ENCODE measurements at places on chromosomes 2 and 18.

- no peak for DNase-seq
These were observed 14.1 kb downstream of the BBS5 start for GRCh38 chr2:169493360-169493759.

DNA sequence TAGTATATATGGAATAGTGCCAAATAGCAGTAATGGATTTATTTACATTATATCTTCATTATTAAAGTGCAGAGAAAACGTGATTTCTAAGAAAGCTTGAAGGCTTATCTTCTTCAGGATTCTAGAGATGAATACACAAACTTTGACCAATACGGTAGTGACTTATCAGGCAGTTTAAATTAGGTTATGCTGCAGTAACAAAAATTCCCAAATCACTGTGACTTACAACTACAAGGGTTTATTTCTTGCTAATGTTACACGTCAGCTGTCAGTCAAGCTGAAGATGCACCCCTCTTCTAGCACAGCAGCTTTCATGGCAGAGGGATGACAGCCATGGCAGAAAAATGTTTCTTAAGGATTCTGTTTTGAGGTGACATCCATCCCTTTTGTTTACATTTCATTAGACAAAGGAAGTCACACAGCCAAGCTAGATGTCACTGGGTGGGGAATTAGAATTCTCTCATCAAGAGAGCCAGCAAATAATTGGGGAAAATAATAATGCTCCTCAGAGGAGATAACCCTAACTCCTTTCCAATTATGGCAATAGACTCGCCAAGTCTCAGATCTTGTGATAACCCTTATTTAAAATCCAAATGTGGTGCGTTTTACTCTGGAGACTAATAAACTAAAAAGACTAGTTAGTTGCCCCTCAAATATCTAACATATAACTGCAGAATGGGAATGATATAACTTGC, 268.3 kb upstream of the CYP26B1 start:
- no peak for DNase-seq

- no peak for DNase-seq
These were observed 298.6 kb downstream of the MEIS1 start for GRCh38 chr2:66733364-66733999.

DNA sequence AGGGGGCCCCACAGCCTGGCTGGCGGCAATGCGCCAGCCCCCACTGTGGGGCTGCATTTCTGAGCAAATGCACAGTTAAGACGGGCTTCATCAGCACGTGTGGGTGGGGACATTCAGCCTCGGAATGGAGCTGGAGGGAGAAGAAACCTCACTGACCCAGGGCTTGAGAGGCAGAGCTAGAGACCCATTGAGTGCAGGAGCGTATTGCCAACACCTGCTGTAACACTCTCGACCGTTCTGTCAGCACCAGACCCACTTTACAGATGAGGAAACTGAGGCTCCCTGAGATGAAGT, 200.9 kb upstream of the RAB6C start:
- DNase-seq, result no peak

DNA sequence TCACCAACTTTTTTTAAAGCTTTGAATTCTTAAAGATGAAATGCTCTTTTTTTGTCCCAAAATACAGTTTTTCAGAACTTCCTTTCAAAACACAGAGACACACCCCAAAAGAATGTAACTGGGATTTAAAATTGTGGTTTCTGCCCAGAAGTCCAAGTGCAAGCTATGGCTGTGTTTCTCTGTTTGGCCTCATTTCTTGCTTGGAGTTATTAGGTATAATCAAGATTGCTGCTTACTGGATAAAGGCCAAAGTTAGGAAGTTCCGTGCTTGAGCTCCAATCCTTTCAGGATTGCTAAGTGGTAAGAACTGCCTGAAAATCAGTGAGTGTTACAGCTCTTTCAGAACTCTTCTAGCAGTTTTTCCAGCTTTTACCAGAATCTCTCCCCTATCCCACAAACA, 16.9 kb downstream of the ZBTB7C start:
- DNase-seq, result no peak

DNA sequence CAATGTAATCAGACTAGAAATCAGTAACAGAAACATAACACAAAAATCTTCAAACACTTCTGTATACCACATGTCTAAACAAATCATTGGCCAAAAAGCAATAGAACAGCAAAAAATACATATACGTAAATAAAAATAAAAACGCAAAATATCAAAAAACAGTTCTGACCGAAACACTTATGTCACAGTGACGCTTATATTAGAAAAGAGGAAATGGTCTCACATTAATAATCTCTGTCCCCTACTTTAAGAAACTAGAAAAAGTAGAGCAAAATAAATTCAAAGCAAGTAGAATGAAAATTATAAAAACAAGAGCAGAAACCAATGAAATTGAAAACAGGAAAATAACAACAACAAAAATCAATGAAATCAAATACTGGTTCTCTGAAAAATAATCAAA, 41.9 kb downstream of the TMEM131 start:
- DNase-seq, result no peak

- no peak for DNase-seq
These were observed 183.3 kb downstream of the ARL4C start for GRCh38 chr2:234313558-234313957.

DNA sequence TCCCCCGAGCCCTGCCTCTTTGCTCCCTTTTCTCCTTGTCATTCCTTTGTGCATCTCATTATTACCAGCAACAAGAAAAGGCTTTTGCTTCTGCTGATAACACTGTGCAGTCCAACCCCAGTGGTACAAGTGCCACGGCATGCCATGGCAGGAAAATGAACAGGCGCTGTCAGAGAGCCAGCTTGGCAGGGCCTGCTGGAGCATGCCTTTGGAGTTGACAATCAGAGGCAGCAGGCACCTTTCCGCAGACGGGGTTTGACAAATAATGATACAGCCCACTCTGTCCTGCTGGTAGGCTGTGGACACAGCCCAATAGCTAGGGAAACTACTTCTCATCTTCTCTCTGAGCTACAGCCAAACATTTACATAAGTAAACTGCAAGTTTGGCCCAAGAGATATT, 243.9 kb upstream of the LRRTM1 start:
- DNase-seq, result no peak

- DNase-seq, result no peak
These were observed 512.9 kb upstream of the ID2 start for GRCh38 chr2:8168876-8169424.

DNA sequence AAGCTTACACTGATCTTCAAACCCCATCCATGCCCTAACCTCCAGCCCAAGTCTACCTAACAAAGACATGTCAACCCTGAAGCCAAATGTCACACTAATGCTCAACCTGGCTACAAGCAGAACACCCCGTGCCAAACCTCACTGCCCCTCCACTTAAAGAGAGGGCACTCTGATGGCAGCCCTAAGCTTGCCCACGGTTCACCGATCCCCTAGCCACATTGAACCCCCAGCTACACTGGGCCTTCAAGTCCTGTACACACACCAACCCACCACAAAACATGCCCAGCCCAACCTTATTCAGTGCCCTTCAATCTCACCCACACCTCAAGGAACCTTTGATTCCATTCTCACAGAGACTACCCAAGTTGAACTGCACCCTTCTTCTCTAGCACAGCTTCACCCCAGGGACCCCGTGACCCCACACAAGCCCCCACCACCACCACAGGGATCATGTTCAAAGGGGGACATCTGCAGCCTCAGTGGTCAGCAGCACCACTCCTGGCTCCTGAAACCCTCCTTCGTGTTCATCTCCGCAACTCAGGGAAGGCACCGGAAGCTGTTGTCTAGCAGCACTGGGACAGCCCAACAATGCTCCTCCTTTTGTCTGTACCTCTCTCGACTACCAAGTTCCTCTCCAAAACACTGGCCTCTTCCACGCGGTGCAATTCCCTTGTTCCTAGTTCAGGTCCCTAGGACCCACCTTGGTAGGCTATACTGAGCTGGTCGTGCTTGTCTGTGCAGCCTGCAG, 218.8 kb downstream of the CYP26B1 start:
- no peak for DNase-seq

DNA sequence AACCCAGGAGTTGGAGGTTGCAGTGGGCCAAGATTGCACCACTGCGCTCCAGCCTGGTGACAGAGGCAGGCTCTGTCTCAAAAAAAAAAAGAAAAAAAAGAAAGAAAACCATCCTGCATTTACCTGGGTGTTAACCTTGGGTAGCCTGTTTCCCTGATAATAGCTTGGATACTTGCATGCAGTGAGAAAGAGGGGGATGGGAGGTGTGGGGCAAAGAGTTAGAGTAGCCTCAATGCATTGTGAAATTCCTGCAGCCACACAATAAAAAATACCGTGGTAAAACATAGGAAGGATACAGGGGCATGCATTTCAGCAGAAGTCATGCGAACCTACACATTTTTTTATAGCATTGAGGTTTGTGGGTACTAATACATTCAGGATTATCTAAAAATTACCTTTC, 76.6 kb upstream of the ZNF516 start:
- DNase-seq, result no peak

DNA sequence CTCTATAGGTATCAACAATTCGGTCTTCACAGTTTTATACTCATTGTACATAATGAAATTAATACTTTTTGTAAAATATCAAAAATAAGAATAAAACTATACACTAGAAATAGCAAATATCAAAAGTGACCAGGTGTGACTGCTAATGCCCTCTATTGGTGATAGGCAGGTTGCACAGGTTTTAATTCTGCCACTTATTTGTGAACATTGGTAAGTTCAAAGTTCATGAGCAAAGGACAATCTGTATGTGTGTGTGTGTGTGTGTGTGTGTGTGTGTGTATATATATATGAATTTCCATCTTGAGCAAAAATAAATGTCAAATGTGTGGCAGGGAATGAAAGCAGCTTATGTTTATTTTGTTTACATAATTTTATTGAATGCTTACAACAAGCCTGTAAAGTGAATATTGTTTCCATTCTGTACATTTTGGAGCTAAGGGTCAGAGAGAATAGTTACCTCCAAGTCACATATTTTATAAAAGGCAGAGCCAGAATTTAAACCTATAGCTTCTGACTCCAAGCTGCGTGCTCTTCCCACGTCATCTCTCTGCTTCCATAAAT, 537.4 kb downstream of the CPS1 start:
- DNase-seq, result no peak

DNA sequence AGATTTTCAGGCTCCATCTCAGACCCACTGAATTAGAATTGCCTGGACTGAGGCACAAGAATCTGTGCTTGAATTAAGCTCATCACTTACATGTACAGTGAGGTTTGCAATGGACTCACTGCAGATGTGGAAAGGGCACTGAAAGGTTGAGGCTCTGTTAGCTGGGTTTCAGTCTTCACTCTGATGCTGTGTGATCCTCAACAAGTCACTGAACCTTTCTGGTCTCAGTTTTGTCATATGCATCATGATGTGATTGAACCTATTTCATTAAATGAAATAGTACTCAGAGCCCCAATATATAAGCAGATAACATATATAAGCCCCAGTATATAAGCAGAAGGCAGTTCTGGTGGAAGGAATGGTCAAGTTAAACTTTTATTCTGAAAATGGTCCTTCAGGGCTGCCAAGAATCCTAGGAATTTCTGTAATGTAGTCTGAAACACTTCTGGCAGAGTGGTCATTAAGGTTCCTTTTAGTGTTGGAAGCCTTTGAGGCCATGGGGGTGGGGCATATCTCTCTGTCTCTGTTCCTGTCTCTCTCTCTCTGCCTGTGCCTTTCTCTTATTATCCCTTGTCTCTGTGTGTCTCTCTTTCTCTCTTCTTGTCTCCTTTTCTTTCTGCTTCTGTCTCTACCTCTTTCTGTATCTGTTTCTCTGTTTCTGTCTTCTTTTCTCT, 110.4 kb downstream of the ADCYAP1 start:
- no peak for DNase-seq

- DNase-seq, result no peak
These were observed 57.8 kb downstream of the ZBTB7C start for GRCh38 chr18:48351216-48352050.

All from stimulated activated CD4-positive, alpha-beta T cell treated with anti-CD3 and anti-CD28 coated beads, TNF-alpha, amount 100 ng/mL, for 48 hours (primary cell).